Small intestine (tissue), 16 donors: ENCODE measurements at places on chromosomes 16 and 17.

DNA sequence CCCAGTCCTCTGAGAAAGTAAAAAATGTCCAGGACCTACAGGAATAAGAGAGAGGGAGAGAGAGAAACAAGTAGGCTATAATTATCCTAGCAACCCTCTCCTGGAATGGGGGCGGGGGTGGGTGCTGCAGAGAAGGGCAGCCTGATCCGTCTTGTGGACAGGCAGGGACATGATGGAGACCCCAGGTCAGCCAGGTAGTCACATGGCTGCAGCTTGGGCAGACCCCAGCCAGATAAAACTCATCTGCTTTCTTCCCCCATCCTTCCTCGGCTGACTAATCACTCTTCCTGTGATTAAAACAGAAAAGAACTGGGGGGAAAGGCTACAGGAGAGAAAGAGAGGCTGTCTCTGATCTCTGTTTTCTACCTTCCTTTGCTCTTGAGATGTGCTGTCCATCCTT lies 32.6 kb downstream of the COPZ2 start:
- no peak for DNase-seq
- H3K36me3 ChIP-seq: no peaks in the 10 kb centered on the region
- H3K4me3 ChIP-seq: no peak overlapping the region
- no peak overlapping the region for H3K27ac ChIP-seq

- no peaks in the 10 kb centered on the region for H3K36me3 ChIP-seq
- H3K4me3 ChIP-seq: peak overlapping the region; percentile 42
- no peaks in the 10 kb centered on the region for H3K27me3 ChIP-seq
- peak; percentile 46 for DNase-seq
These were observed 70.8 kb upstream of the TNRC6C start for GRCh38 chr17:77887464-77888241.

GRCh38 chr16:48371393-48371780 lies 13.8 kb downstream of the SIAH1 start:
- no peak for DNase-seq
- no peaks in the 10 kb centered on the region for H3K27me3 ChIP-seq
- no peaks in the 10 kb centered on the region for H3K36me3 ChIP-seq
- H3K4me3 ChIP-seq: no peak overlapping the region
- H3K4me1 ChIP-seq: peaks cover 18% of the 10 kb centered on the region
- H3K27ac ChIP-seq: no peak overlapping the region

DNA sequence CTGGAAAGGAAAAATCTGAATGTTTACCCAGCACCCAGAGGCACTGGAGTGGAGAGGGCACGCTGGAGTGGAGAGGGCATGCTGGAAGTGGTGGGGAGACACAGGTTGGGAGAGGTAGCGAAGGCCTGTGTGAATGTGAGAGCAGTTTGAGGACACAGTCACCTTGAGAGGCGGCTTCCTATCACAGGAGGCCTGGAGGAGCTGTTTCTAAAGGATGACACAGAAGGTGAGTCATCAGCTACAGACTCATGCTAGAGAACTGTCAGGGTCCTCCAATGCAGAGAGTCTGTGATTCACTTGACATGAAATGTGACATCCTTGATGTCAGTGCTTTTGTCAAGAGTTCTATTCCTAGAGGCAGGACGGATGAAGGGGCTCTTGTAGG lies 13.8 kb downstream of the CTRL start:
- peaks cover 3% of the 10 kb centered on the region for H3K4me1 ChIP-seq
- H3K36me3 ChIP-seq: no peaks in the 10 kb centered on the region
- H3K4me3 ChIP-seq: no peak overlapping the region
- no peak for DNase-seq
- H3K27me3 ChIP-seq: no peaks in the 10 kb centered on the region

- peak overlapping the region; percentile 76 for H3K4me3 ChIP-seq
- DNase-seq: peak; percentile 59
- H3K4me1 ChIP-seq: peaks cover 2% of the 10 kb centered on the region
- H3K36me3 ChIP-seq: no peaks in the 10 kb centered on the region
These were observed 670 bp downstream of the TNFSF12 start for GRCh38 chr17:7549401-7550055.

DNA sequence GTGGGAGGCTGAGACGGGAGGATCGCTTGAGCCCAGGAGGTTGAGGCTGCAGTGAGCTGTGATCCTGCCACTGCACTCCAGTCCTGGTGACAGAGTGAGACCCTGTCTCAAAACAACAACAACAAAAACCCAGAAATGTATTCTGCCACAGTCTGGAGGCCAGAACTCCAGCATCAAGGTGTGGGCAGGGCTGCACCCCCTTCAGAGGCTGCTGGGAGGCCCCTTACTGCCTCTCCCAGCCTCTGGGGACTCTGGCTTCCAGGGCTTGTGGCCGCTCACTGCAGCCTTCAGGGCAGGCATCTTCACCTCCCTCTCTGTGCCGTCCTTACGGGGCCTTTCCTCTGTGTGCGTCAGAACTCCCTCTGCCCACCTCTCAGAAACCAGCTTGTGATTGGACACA lies 209.4 kb upstream of the GSE1 start:
- no peaks in the 10 kb centered on the region for H3K27me3 ChIP-seq
- no peak overlapping the region for H3K4me3 ChIP-seq
- H3K4me1 ChIP-seq: no peaks in the 10 kb centered on the region
- no peak overlapping the region for H3K27ac ChIP-seq
- H3K36me3 ChIP-seq: peaks cover 19% of the 10 kb centered on the region
